ENCODE measurements at places on chromosomes 1 and 21. TPM values are rescaled to one million over a fixed set of nuclear protein-coding genes. Genes with fewer than 3 reads are reported as not detected.
A peak's percentile ranks its signal among the peaks of the same experiment; 100 is the strongest.

The RIPK4 gene
- total RNA-seq, result 0.04 TPM

The RORC gene
- 251 TPM for total RNA-seq

The SYDE2 gene
- 7.2 TPM for total RNA-seq

The C1orf185 gene
- total RNA-seq, result not detected

GRCh38 chr1:67687198-67687545, 2.2 kb downstream of the GADD45A start:
- peak overlapping the region; percentile 50 for H3K4me3 ChIP-seq
- peak overlapping the region; percentile 97 for H3K27ac ChIP-seq
- H3K4me1 ChIP-seq, result peaks cover 28% of the 10 kb centered on the region
- H3K36me3 ChIP-seq, result peaks cover 6% of the 10 kb centered on the region

GRCh38 chr1:151801310-151801820, 3.9 kb downstream of the LINGO4 start:
- no peaks in the 10 kb centered on the region for H3K27me3 ChIP-seq
- H3K27ac ChIP-seq, result no peak overlapping the region
- no peaks in the 10 kb centered on the region for H3K36me3 ChIP-seq

DNA sequence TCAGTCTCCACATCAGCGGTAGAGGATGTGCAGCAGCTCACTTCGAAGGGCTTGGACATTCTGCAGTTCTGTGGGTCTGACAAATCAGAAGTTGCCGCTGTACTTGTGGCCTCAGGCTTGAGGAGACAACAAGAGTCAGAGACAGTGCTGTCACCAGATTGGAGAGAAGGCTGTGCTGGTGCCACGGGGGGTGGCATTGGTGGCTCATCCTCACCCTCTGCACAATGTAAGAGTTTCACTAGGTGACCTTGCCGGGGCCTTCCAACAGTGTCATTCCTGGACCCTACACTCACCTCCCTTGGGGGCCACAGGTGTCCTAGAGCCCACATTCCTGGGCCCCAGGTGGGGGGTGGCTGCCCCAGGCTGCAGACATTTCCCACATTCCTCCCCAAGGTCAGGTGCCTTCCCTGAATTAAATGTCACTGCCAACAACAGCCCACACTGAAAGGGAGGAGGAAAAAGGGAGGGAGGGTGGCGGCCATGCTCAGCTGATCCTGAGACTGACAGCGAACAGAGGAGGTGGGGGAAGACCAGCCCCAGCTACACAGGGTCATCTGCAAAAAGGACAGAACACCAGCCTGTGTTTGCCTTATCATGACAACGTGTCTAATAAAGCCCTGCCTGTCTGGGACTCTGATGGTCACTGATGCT, 46.4 kb downstream of the TMCC2 start:
- DNase-seq, result no peak
- H3K4me1 ChIP-seq, result peaks cover 27% of the 10 kb centered on the region
- H3K36me3 ChIP-seq, result peaks cover 5% of the 10 kb centered on the region
- H3K4me3 ChIP-seq, result no peak overlapping the region
- H3K27ac ChIP-seq, result no peak overlapping the region
- no peaks in the 10 kb centered on the region for H3K27me3 ChIP-seq

- H3K27ac ChIP-seq, result no peak overlapping the region
- H3K4me3 ChIP-seq, result no peak overlapping the region
- no peak for DNase-seq
- no peaks in the 10 kb centered on the region for H3K36me3 ChIP-seq
- no peaks in the 10 kb centered on the region for H3K4me1 ChIP-seq
Observed at GRCh38 chr1:81296601-81297000, 504.1 kb upstream of the ADGRL2 start.

GRCh38 chr1:102733491-102734236, 374.7 kb downstream of the COL11A1 start:
- no peaks in the 10 kb centered on the region for H3K27me3 ChIP-seq
- H3K4me1 ChIP-seq, result no peaks in the 10 kb centered on the region
- no peak for DNase-seq
- no peak overlapping the region for H3K4me3 ChIP-seq

- H3K36me3 ChIP-seq, result no peaks in the 10 kb centered on the region
- no peak overlapping the region for H3K4me3 ChIP-seq
- H3K27me3 ChIP-seq, result no peaks in the 10 kb centered on the region
- no peaks in the 10 kb centered on the region for H3K4me1 ChIP-seq
Observed at GRCh38 chr21:38323721-38324531, 67.1 kb downstream of the KCNJ15 start.

DNA sequence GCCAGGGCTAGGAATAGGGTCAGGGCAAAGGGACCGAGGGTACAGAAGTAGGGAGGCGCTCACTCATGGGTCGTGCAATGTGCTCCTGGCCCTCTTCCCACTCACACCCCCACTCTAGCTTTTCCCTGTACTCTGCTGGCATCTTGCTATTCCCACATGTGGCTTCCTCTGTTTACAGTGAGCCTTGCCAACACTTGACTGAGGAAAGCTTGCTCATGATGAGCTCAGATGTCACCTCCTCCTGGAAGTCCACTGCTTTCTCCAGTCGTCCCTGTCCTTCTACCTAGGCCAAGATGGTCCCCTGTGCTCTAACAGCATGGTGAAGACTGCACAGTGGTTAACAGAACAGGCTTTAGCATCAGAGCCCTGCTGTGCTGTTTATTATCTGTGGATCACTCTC, 8.0 kb upstream of the RIMS3 start:
- no peak overlapping the region for H3K27ac ChIP-seq
- H3K4me3 ChIP-seq, result no peak overlapping the region
- no peaks in the 10 kb centered on the region for H3K27me3 ChIP-seq
- no peak for DNase-seq

DNA sequence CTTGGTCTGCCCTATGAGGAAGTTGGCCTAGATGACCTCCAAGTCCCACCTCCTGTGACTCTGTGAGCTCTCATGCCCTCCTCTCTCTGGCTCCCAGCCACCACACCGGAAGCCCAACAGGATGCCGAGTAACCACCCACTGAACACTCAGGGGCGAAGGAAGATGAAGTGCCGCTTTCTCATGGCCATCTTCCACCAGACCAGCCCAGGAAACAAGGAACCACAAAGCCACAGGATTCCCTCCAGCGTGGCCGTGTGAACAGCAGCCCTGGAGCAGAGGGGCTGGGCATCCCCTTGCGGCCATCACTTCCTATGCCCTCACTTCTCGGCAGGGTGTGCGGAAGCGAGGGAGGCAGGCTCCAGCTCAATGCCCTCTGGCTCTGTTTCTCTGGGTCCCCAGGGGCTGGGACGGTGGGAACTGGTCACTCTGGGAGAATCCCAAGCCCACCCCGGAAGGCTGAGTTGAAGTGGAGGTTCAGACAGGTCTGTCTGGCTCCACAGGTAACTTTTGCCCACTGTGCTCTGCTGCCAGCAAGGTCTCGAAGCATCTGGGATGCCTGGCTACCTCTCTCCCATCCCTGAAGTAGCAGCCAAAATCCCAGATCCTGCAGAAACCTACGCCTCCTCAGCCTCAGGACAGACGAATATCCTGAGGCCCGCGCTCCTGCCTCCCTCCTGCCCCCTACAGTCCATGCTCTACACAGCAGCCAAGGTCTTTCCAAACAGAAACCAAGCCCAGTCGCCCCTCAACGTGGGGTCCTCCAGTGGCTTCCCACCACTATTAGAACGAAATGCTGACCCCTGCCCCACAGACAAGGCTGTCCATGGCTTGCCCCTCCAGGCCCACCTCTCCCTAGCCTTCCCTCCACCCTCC, 44.2 kb upstream of the ECE1 start:
- no peaks in the 10 kb centered on the region for H3K27me3 ChIP-seq
- DNase-seq, result peak; percentile 59
- peak overlapping the region; percentile 89 for H3K27ac ChIP-seq
- H3K4me1 ChIP-seq, result peaks cover 40% of the 10 kb centered on the region

All from gastrocnemius medialis (tissue), 4 donors.